Spinal cord (tissue), 10 donors: ENCODE measurements at places on chromosomes 3 and 15.

DNA sequence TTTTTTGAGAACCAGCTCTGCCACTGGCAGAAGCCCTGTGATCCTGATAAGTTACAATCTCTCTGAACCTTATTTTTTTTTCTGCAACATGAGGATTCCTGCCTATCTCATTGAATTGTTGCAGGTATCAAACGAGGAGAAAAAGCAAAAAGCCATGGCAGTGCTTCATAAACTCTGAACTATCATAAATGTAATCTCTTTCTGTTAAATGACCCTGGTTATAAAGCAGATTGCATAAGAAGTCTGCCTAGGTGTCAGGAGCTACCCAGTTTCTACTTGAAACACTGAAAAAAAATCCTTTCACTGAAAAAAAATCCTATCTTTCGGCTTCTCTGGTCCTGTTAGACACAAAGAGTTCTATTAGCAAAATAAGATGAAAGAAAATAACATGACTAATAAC, 172.7 kb downstream of the FAM43A start:
- no peak overlapping the region for H3K27ac ChIP-seq
- no peak for DNase-seq
- H3K4me3 ChIP-seq, result no peak overlapping the region
- H3K27me3 ChIP-seq, result peaks cover 2% of the 10 kb centered on the region

DNA sequence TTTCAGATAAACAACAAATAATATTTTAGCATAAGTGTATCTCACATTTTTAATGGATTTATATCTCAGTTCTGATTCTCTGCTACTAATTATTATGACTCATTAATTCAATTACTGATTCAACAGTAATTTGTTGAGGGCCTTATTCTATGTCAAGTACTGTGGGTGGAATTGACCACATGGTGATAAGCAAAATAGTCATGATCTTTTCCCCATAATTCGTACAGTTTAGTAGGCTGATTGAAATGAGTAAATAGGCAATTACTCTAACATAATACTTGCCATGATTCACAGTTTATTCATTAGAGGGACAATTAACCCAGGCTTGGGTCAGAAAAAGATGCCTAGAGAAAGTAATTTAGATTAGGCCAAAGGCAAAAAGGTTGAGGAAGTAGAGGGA, 60.9 kb upstream of the SLC4A7 start:
- no peaks in the 10 kb centered on the region for H3K4me1 ChIP-seq
- H3K36me3 ChIP-seq, result no peaks in the 10 kb centered on the region
- no peak overlapping the region for H3K27ac ChIP-seq
- DNase-seq, result no peak

GRCh38 chr3:160372780-160373179, 26.2 kb downstream of the IFT80 start:
- H3K27me3 ChIP-seq, result no peaks in the 10 kb centered on the region
- H3K4me1 ChIP-seq, result no peaks in the 10 kb centered on the region
- no peak overlapping the region for H3K27ac ChIP-seq
- H3K36me3 ChIP-seq, result peaks cover 11% of the 10 kb centered on the region

- H3K27ac ChIP-seq, result no peak overlapping the region
- no peak for DNase-seq
- no peak overlapping the region for H3K4me3 ChIP-seq
- H3K27me3 ChIP-seq, result no peaks in the 10 kb centered on the region
These were observed 174.0 kb downstream of the ERC2 start for GRCh38 chr3:56294286-56294685.

DNA sequence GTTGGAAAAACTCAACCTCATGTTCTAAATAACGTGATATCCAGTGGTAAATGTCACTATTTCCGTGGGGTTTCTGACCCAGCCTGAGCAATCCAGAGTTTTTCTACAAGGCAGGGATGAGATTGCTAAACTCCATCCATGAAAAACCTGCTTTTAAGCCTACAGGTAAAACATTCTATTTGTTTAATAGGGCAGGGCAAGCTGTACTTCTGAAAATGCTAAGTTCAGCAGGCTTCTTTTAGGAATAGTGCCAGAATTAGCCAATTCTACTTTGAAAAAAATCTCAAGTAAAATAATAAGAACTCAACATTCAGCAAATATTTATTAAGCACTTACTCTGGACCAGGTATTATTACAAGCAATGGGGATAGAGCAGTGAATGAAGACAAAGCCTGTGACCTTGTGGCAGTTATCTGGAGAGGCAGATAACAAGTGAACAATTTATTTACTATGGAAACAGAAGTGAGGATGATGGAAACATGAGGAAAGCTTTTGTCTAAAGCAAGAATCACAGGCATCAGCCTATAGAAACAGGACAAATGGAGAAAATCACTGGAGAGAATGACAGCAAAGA, 13.3 kb downstream of the RPSA start:
- no peak overlapping the region for H3K4me3 ChIP-seq
- no peaks in the 10 kb centered on the region for H3K36me3 ChIP-seq
- DNase-seq, result no peak
- H3K4me1 ChIP-seq, result no peaks in the 10 kb centered on the region
- no peaks in the 10 kb centered on the region for H3K27me3 ChIP-seq
- no peak overlapping the region for H3K27ac ChIP-seq

DNA sequence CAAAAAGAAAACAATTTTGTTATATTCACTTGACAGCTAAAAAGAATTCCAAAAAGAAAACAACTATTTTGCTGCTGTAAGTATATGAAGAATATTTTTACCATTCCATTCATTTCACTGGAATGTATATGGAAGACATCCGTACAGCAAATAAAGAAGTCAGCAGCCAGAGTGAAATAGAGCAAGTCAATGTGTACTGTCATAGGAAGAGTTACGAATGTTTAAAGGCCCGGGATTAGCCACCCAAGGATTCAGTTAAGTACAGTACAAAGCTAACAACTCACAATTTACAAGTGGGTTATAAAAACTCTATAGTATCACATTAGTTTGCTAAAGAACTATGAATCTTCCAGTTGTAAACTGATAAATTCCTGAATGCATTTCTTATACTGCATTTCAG, 14.4 kb upstream of the XXYLT1 start:
- H3K27me3 ChIP-seq, result no peaks in the 10 kb centered on the region
- H3K4me1 ChIP-seq, result no peaks in the 10 kb centered on the region
- no peak overlapping the region for H3K4me3 ChIP-seq
- no peak overlapping the region for H3K27ac ChIP-seq
- no peak for DNase-seq

DNA sequence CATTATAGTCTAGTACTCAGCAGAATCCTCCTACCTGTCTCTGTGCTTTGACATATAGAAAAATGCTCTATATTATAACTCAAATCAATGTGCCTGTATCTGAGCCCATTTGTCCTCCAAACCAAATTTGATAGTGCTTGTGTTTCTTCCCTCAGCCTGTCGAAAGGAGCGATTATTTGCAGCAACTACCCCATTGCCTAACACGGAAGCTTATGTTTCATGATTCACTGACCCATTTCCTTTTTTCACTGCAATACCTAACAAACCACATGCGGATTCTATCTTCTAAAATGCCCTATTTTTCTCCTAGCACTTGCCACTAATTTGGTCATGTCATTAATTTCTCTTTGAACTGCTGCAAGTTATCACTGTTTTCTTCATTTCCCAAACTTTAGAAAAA, 1220.6 kb upstream of the CADM2 start:
- no peaks in the 10 kb centered on the region for H3K4me1 ChIP-seq
- H3K27me3 ChIP-seq, result no peaks in the 10 kb centered on the region
- no peak overlapping the region for H3K27ac ChIP-seq
- DNase-seq, result no peak
- no peak overlapping the region for H3K4me3 ChIP-seq
- no peaks in the 10 kb centered on the region for H3K36me3 ChIP-seq

GRCh38 chr15:80953953-80954778, 35.5 kb downstream of the MESD start:
- H3K4me1 ChIP-seq, result peaks cover 7% of the 10 kb centered on the region
- no peaks in the 10 kb centered on the region for H3K27me3 ChIP-seq
- no peak for DNase-seq
- H3K36me3 ChIP-seq, result peaks cover 20% of the 10 kb centered on the region

DNA sequence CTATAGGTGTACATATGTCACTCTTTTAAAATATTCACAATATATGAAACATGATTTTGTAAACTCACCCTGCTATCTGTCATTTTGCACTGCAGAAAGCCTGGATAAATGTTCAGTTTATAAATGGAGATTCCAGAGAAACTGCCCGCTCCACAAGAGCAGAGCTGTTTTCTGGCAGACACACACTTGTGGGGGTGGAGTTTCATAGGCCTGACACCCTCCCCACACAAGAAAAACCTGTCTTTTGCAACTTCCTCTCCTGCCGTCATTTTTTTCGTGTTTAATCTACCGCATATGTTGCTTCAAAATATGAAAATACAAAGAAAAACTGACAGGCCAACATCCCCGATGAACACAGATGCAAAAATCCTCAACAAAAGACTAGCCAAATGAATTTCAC, 479.0 kb downstream of the GABRG3 start:
- H3K36me3 ChIP-seq, result no peaks in the 10 kb centered on the region
- DNase-seq, result no peak
- H3K4me1 ChIP-seq, result no peaks in the 10 kb centered on the region

DNA sequence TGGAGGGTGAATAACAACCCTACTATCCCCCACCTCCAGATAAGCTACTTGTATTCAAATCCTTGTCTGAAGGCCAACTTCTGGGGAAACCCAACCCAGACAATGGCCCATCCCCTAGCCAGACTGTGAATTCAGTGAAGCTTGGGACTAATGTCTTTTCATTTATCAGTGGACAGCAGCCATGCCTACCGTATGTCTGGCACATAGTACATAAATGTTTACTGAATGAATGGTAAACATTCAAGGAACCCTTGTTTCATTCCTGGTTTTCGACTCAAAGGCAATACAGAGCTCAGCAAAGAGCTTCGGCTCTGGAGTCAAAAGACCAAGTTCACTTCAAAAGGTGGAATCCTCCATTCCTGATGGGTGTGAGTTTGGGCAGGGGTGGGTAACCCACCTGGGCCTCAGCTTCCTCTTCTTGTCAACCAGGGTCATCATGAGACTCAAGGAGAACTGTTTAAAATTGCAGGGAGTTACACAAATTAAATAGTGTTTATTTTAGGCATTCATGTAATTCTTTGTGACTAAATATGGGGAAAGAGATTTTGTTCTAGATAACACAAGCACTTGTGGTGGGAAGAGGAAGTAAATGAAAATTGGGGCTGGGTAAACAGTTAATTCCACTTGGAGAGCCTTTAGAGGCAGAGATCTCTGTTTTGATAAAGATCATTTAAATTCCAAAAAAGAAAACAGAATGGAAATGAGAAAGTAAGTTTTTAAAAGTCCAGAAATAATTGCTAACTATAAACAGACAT, 303.7 kb upstream of the WNT5A start:
- no peaks in the 10 kb centered on the region for H3K27me3 ChIP-seq
- H3K27ac ChIP-seq, result no peak overlapping the region

DNA sequence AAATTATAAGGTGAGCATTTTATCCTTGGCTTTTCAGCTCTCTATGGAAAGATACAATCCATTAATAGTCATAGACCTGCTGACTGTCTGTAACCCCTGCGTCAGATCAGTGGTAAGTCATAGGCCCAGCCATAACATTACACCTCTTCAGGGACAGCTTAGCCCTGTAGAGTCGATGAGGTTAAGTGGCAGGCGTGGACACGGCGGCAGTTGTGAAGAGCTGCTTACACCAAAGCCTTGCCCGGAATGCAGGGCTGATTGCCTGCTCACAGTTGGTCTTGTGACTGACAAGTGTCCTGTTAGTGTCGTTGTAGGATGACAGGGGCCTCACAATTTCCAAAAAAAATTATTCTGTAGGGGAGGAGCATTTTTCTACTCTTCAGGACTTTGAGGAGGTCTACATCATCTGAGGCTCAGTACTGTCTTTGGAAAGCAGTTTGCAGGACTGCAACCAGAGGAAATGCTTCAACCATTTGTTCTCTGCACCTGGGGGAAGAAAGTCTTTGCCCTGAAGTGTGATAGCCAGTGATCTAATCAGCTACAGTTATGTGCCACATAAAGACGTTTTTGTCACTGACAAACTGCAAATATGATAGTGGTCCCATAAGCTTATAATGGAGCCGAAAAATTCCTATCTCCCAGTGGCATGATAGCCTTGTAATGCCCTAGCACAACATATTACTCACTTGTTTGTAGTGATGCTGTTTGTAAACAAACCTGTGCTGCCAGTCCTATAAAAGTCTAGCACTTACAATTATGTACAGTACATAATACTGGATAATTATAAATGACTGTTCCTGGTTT, 14.9 kb upstream of the SELENOT start:
- no peak for DNase-seq
- no peaks in the 10 kb centered on the region for H3K4me1 ChIP-seq
- no peaks in the 10 kb centered on the region for H3K27me3 ChIP-seq
- H3K4me3 ChIP-seq, result no peak overlapping the region
- peaks cover 6% of the 10 kb centered on the region for H3K36me3 ChIP-seq

DNA sequence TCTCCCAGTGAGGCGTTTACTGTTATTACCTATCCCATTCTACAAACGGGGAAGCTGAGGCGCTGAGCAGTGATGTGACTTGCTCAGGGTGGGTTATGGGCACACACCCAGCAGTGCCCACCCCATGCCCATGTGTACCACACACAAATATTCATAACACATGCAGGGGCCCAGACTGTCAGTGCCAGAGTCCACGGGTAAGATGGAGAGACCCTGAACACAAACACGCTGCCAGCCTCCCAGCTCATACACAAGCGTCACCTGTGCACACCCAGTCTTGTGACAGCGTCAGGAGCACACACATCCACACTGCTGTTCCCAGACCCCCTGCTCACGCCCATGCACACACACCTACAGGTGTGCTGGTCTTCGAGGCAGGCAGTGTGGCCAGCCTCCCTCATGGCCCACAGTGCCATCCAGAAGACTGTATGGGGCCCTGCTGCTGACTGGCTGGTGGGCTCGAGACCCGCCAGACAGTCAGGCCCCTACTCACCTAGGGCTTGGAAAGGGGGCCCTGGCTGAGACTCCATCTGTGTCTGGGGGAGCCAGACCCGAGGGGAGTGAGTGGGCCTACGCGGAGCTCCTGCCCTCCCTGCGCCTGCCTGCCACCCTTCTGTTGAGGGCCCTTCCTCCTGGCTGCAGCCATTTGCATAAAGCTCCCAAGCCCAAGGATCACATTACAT, 39.4 kb downstream of the DNAJB8 start:
- H3K36me3 ChIP-seq, result peaks cover 3% of the 10 kb centered on the region
- no peak for DNase-seq
- no peak overlapping the region for H3K4me3 ChIP-seq
- H3K27me3 ChIP-seq, result peaks cover 34% of the 10 kb centered on the region

DNA sequence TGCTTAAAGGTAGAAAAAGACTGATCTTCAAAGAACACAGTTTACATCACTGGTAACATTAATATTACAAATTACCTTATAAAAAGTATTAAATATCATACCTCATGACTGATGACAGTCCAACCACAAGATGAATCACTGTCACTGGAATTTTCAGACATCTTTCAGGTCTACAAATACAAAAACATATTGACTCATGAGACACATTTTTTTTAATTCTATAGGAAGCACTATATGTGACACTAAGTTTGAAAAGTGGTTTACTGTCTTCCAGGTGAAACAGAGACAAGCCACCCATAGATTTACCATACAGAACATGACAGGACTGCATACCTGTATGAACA, 18.9 kb downstream of the CCPG1 start:
- H3K36me3 ChIP-seq, result peaks cover 16% of the 10 kb centered on the region
- no peak overlapping the region for H3K27ac ChIP-seq
- H3K27me3 ChIP-seq, result no peaks in the 10 kb centered on the region
